Coronary artery (tissue), 2 donors: ENCODE measurements at places on chromosomes 5 and 9.

DNA sequence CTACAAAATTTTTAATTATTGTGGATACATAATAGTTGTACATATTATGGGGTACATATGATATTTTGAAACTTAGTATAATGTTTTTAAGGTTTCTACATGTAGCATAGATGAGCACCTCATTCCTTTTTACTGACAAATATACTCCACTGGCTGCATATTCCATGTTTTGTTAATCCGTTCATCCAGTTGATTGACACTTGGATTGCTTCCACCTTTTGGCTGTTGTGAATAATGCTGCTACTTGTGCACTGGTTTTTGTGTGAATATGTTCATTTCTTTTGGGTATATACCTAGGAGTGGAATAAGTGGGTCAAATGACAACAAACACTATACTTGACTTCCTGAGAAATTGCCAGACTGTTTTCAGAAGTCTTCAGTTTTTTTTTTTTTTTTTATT lies 2.8 kb upstream of the ENTREP1 start:
- DNase-seq: no peak

- no peak for DNase-seq
Measured at GRCh38 chr9:75000835-75001234, 27.3 kb downstream of the CARNMT1 start.

DNA sequence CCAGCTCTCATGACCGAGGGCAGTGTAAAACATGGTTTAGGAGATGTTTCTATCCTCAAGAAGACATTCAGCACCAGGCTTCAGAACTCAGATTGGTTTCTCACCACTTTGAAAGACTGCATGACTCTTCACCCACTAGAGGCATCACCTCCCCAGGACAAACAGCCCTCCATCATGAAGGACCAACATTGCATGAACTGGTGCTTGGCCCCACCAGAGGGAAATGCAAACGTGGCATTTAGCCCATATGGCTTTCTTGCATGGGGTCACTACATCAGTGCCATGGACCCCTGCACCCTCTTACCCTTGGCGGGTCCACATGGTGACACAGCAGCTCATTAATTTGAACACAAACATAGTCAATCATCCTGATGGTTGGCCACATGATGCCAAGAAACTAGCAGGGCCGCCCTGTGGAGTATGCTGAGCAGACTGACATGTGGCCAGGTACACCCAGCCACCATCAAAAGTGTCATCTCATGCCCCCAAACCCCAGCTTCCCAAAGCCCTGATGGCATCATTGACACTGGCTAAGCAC lies 129.5 kb upstream of the FSTL4 start:
- no peak for DNase-seq

GRCh38 chr9:121013911-121014310 lies 36.2 kb downstream of the C5 start:
- no peak for DNase-seq

DNA sequence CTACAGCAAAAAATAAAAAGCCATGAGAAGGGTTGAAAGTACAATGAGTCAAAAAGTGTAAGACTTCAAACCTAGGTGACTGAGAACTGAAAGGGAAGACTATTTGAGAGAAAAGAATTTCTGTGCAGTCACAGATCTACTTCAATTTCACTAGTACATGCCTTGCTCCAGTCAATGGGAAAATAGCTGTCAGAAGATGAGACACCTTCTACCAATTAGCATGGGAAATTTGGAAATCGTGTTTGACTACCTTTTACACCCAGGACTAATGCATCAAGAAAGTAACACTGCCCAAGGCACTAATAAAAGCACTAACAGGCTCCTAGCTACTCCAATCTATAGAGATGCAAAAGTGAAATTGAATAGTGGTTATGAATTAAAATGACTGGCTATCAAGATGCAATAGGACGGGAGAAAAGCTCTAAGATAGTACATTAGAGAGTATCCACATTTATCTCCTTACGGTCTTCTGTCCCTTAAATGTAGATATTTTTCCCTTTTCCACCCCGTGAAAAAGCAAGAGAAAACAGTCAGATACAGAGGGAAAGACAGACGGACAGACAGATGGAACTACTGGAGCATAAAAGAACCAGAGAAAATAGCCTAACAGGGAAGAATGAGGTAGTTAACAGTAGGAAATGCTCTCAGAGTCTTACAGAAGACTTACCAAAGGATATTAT lies 15.2 kb downstream of the ERP44 start:
- DNase-seq: no peak

- DNase-seq: no peak
Measured at GRCh38 chr9:37262410-37262809, 142.0 kb downstream of the ZCCHC7 start.

GRCh38 chr5:58724992-58725391 lies 142.1 kb downstream of the RAB3C start:
- DNase-seq: no peak

DNA sequence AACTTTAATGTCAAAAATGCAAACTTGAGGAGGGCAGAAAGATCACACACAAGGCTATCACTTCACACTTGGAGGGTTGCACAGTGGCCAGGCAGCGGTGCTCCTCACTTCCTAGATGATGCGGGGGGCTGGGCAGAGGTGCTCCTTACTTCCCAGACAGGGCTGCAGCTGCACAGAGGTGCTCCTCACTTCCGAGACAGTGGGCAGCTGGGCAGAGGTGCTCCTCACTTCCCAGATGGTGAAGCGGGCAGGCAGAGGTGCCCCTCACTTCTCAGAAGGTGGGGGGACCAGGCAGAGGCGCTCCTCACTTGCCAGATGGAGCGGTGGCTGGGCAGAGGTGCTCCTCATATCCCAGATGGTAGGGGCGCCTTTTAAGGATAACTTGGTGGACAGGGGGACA lies 423.2 kb upstream of the RORB start:
- DNase-seq: no peak
